T-helper 17 cell (primary cell): ENCODE measurements at places on chromosomes 3 and 15.

DNA sequence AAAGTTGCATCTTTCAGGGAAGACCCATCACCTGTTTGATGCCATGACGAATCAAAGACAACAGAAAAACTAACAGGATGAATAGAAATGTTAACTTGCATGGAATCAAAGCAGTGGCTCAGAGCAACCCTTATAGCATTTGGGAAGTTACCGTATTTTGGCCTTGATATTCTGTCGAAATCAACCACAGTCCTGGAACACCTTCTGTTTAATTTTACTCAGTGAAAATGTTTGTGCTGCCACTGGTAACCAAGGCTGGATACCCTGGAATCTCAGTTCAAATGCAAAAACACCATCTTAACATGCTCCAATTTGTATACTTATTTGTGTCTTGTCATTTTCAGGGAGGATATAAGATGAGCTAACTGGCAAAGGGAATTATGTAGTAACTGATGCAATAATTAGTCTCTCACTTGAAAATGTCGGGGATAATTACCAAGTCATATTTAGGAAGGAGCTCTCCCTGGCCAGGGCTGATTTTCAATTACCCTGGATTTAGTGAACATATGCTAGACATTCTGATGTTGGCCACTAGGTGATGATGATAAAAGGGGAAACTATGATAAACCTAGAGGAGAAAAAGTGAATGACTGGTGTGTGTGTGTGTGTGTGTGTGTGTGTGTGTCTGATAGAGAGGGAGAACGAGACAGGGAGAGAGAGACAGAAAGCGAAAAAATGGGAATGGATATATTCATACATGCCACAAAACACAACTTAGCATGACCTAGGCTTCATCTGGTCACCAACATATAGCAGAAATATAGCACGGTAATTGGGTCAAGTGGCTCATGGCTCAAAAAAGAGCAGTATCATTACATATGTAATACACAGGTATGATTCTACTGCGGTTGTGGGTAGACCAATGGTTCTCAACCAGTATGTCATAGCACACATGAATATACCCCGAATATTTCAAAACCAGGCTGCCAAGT, 19.0 kb upstream of the PRICKLE2 start:
- no peak for DNase-seq
- no peaks in the 10 kb centered on the region for H3K4me1 ChIP-seq

- no peak for DNase-seq
- H3K4me3 ChIP-seq: no peak overlapping the region
- no peaks in the 10 kb centered on the region for H3K36me3 ChIP-seq
- H3K4me1 ChIP-seq: peaks cover 19% of the 10 kb centered on the region
These were observed 104.0 kb upstream of the SLC6A6 start for GRCh38 chr3:14298442-14298841.

GRCh38 chr3:145952536-145952935, 208.4 kb downstream of the PLOD2 start:
- H3K27me3 ChIP-seq: no peaks in the 10 kb centered on the region
- H3K27ac ChIP-seq: no peak overlapping the region
- H3K4me1 ChIP-seq: no peaks in the 10 kb centered on the region
- DNase-seq: no peak
- H3K36me3 ChIP-seq: no peaks in the 10 kb centered on the region
- no peak overlapping the region for H3K4me3 ChIP-seq

GRCh38 chr3:115081444-115081843, 65.6 kb downstream of the ZBTB20 start:
- H3K4me3 ChIP-seq: no peak overlapping the region
- no peak overlapping the region for H3K27ac ChIP-seq
- no peaks in the 10 kb centered on the region for H3K27me3 ChIP-seq
- peaks cover 4% of the 10 kb centered on the region for H3K36me3 ChIP-seq
- no peak for DNase-seq
- H3K4me1 ChIP-seq: peaks cover 25% of the 10 kb centered on the region

DNA sequence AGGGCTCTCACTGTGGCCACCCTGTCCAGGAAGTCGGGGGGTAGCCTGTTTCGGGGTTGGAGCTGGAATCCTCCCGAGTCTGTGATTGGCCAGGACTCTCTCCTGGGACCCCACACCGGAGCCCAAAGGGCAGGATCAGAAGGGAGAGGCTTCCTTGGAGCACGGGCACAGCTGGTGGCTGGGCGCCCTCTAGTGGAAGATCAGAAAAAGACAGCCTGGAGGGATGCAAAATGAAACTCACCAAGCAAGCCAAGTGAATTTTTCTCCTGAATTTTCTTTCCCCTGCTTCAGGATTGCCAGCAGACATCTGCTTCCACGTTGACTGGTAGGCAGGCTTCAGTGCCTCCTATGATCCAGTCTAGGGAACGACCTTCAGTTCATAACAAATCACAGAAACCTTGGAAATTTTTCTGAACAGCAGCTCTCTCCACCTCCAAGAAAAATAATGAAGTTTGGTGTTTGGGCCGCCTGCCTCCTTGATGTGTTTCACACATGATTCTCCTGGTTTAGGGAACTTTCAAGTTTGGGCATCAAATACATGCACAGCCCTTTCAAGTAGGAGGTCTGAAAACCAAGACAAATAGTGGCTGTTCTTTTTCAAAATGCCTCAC, 224.6 kb downstream of the VPS13C start:
- no peaks in the 10 kb centered on the region for H3K36me3 ChIP-seq
- H3K27ac ChIP-seq: no peak overlapping the region
- peaks cover 62% of the 10 kb centered on the region for H3K27me3 ChIP-seq
- peaks cover 13% of the 10 kb centered on the region for H3K4me1 ChIP-seq

DNA sequence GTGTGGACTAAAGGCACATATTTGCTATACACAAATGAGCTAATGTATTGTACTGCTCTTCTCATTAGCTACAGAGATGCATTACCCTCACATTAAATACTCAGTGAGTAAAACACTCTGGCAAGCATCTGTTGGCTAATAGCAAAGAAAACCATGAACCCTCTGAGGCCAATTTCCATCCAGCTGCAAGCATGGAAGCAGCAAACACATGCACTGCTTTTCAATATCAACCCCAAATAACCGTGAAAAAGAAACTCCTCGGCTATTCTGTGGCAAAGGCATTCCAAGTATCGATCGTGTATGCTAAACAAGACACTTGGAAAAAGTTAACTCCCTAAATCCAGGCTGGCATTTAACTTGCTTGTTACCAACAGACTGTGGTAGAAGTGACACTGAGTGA, 67.0 kb downstream of the PEAK1 start:
- peaks cover 2% of the 10 kb centered on the region for H3K36me3 ChIP-seq
- no peak overlapping the region for H3K4me3 ChIP-seq
- no peaks in the 10 kb centered on the region for H3K27me3 ChIP-seq
- H3K27ac ChIP-seq: no peak overlapping the region
- peaks cover 7% of the 10 kb centered on the region for H3K4me1 ChIP-seq

DNA sequence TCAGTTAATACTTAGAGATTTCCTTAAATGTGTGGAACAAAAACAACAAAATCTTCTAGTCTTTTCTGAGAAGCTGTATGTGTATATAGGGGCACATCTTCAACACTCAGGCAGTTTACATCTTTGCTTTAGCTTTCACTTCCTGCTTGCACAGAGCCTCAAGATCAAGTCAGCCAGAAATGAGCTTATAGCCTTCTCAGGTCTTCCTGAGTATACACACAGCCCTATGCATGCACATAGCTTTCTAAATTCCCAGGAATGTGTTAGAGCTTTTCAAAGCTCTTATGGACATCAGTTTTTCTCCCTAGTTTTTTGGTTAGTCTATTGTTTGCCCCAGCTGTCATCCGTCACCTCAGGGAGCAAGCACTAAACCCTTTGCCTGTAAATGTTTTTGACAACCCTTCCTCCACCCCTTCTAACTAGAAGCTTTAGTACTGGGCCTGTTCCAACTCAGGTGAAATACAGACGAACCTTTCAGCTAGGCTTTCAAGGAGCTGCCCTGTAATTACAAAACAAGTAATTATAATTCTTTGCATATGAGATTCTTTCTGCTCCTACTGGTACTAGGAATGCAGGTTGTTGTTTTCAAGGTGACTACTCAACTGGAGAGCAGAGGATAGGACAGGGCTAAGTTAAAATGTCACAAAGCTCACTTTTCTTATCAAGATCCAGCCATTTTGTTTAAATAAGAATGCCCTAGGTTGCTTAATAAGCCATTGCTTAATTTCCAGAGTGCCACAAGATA, 22.6 kb upstream of the MTMR10 start:
- no peak overlapping the region for H3K4me3 ChIP-seq
- no peaks in the 10 kb centered on the region for H3K36me3 ChIP-seq
- H3K27ac ChIP-seq: no peak overlapping the region
- no peak for DNase-seq

DNA sequence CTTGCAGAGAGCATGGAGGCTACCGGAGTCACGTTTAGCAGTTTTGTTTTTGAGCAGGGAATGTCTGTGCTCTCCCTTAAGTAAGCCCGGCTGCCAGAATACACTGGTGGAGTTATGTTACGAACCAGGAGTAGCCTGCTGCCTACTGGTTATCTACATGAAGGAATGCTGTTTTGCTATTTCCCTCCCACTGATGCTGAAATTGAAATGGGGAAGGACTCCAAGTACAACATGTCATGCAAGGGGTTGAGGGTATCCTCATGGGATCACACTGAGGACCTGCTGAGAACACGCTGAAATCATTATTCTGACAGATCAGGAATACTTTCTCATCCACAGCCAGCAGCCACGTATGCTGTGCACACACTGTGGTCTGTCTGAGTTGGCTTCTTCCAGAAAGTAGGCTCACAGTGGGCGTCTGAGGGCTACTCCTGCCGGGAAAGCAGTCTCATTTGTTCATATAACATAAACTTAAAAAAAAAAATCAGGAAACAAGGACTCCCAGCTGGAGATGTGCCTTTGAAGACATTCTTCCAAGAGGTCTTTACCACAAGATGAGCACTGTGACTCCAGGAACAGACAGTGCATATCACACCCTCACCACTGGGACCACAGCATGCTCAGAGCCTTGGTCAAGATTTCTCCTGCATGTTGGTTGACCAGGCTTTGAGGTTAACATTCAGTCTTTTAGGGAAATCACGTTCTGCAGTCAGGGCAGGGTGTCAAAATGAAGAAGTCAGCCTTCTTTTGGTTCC, 300.4 kb upstream of the RASGRP1 start:
- H3K4me3 ChIP-seq: no peak overlapping the region
- no peak for DNase-seq
- peaks cover 9% of the 10 kb centered on the region for H3K4me1 ChIP-seq
- H3K27ac ChIP-seq: no peak overlapping the region
- peaks cover 33% of the 10 kb centered on the region for H3K27me3 ChIP-seq
- H3K36me3 ChIP-seq: no peaks in the 10 kb centered on the region

- DNase-seq: no peak
- H3K4me1 ChIP-seq: no peaks in the 10 kb centered on the region
- peaks cover 24% of the 10 kb centered on the region for H3K27me3 ChIP-seq
- peaks cover under 1% of the 10 kb centered on the region for H3K36me3 ChIP-seq
These were observed 45.8 kb upstream of the KBTBD8 start for GRCh38 chr3:66952357-66952756.

- H3K27me3 ChIP-seq: no peaks in the 10 kb centered on the region
- peaks cover 60% of the 10 kb centered on the region for H3K4me1 ChIP-seq
- DNase-seq: peak; percentile 47
- H3K27ac ChIP-seq: peak overlapping the region; percentile 94
- peak overlapping the region; percentile 52 for H3K4me3 ChIP-seq
These were observed 119.0 kb upstream of the RASGRP1 start for GRCh38 chr15:38683382-38684242.

- H3K36me3 ChIP-seq: no peaks in the 10 kb centered on the region
- no peaks in the 10 kb centered on the region for H3K27me3 ChIP-seq
- H3K4me3 ChIP-seq: no peak overlapping the region
- no peak for DNase-seq
- no peak overlapping the region for H3K27ac ChIP-seq
These were observed 158.4 kb downstream of the FHIT start for GRCh38 chr3:61092870-61093269.

- no peaks in the 10 kb centered on the region for H3K27me3 ChIP-seq
- H3K4me1 ChIP-seq: peaks cover 27% of the 10 kb centered on the region
- no peak for DNase-seq
- H3K36me3 ChIP-seq: peaks cover 13% of the 10 kb centered on the region
- H3K4me3 ChIP-seq: no peak overlapping the region
- peak overlapping the region; percentile 37 for H3K27ac ChIP-seq
These were observed 154.3 kb downstream of the PLCL2 start for GRCh38 chr3:17038900-17039553.

GRCh38 chr15:88208396-88208795, 48.1 kb downstream of the NTRK3 start:
- no peak overlapping the region for H3K4me3 ChIP-seq
- peaks cover 44% of the 10 kb centered on the region for H3K27me3 ChIP-seq
- H3K4me1 ChIP-seq: peaks cover 2% of the 10 kb centered on the region
- no peak for DNase-seq

DNA sequence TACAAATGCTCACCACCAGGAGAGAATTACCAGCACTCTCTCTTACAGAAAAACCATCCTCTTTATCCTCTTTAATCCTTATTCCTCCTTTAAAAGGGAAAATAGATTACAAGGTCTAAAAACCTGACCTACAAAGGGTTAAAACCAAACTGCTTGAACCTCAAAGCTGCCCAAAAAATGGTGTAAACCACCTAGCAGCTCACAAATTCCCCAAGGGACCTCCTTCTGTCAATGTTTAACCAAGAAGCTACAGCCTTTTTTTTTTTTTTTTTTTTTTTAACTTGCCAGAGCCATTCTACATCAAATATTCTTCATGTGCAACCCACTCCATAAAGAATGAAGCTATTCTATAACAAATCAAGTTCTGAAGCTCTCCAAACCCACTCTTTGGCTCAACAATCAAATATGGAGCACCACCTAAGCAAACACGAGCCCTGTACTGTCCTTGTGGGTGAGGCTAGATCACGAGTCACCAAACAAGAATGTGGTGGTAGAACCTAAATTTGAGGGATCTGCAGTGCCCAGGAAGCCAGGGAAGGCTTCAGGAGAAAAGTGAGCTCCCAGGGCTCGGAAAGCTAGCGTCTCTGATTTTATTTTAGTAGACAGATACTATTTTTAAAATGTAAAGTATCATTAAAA, 20.1 kb downstream of the OSBPL10 start:
- H3K4me1 ChIP-seq: no peaks in the 10 kb centered on the region
- H3K4me3 ChIP-seq: no peak overlapping the region
- no peaks in the 10 kb centered on the region for H3K36me3 ChIP-seq
- no peak overlapping the region for H3K27ac ChIP-seq

- peaks cover 25% of the 10 kb centered on the region for H3K4me1 ChIP-seq
- DNase-seq: no peak
- no peak overlapping the region for H3K4me3 ChIP-seq
- peaks cover 51% of the 10 kb centered on the region for H3K27me3 ChIP-seq
- H3K27ac ChIP-seq: no peak overlapping the region
- H3K36me3 ChIP-seq: no peaks in the 10 kb centered on the region
These were observed 31.2 kb downstream of the PCSK6 start for GRCh38 chr15:101458158-101458900.

DNA sequence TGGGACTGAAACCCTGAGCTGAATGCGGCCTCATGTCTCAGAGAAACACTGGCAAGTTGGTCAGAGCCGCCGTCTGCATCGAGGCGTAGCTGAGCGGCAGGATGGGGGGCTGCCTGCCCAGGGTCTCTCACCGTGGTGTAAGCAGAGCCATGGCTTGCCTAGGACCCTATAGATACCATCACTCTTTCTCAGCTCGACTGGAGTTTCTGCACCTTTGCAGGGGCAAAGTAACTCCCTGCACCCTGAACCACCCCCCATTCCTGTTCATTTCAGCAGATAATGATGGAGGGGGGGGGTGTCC, 28.4 kb upstream of the NR2E3 start:
- H3K4me1 ChIP-seq: peaks cover 7% of the 10 kb centered on the region
- no peak for DNase-seq
- H3K27me3 ChIP-seq: peaks cover 41% of the 10 kb centered on the region
